ENCODE measurements at places on chromosomes 5 and 9.

GRCh38 chr5:157555037-157555640 is 20.4 kb downstream of the ADAM19 start:
- no peak for DNase-seq

DNA sequence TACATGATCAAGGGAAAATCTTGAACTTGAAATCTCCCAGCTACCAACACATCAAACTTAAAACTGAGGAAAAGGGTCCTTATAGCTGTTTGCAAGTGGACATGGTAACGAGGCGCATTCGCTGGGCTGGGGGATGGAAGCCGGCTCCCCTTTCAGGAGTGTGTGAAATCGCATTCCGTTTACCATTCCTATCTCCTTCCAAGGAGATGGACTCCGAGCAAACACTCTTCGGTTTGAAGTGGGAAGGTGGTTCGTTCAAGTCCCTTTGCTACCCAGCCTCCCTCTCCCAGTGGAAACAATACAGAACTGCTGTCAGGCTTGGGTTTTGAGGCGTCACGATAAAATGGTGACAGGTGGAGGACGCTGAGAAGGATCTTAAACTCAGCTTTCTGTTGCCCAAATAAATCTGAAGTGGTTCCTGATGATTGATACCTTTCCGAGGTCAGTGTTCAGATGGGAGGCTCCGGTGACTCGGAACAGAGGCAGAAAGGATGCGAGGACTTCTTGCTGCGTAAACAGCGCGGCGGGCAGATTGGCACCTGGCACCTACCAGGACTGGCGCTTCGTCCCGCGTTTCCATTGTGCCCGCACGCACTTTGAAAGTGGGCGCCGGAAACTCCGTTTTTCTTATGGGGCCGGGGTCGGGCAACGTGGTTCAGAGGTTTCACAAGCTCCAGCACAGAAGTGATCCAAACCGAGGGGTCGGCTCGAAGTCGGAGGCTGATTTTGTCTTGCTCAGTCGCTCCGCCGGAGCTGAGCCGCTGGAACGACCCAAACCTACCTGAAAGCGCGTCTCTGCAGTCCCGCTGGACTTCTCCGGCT is 7.0 kb downstream of the MSX2 start:
- DNase-seq, result no peak

DNA sequence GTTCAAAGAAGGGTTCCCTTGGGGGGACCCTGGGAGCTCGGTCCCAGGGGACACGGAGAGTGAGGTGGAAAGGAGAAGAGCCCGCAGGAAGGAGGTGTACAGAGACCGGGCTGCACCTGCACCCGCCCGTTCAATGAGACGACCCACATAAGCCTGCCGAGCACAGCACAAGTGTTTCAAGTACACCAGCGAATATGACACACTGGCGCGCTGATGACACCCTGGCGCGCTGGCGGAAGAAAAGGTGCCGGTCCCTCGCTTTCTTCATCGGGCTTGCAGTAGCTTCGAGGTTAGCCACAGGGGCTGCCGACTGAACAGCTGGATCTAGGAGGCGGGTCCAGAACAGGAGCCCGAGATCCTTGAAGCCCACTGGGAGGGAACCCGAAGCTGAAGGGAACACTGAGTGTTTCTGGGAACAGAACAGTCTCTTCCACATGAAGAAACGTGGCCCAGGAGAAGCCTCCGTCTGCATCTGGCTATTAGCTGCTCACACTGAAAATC is 1.4 kb downstream of the TBC1D9B start:
- no peak for DNase-seq

GRCh38 chr5:54608423-54609085 is 91.0 kb downstream of the SNX18 start:
- DNase-seq, result no peak

DNA sequence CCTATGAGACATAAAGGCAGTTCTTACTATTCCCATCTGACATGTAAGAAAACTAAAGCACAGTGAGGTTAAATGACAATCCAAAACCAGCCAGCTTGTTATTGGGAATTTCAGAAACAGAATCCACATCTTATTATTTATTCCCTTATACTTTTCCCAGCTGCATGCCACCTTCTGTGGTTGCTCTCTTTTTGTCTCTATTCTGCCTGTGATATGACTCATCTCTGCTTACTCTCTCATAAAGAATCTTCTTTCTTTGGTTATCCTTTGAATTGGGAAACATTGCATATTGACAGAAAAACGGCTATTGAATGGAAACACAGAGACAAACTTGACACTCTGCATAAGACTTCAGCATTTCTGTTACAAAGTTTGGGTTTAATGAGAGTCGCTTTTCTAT is 183.2 kb downstream of the TLR4 start:
- no peak for DNase-seq

GRCh38 chr5:61604076-61605025 is 272.3 kb downstream of the ZSWIM6 start:
- no peak for DNase-seq

GRCh38 chr9:120875643-120875953 is 1.4 kb downstream of the PHF19 start:
- no peak for DNase-seq

- no peak for DNase-seq
These were observed 151.8 kb upstream of the VLDLR start for GRCh38 chr9:2469681-2470221.

GRCh38 chr5:77211691-77212047 is 1.2 kb downstream of the PDE8B start:
- DNase-seq, result no peak

- no peak for DNase-seq
These were observed 32.1 kb downstream of the WNK2 start for GRCh38 chr9:93216073-93216365.

DNA sequence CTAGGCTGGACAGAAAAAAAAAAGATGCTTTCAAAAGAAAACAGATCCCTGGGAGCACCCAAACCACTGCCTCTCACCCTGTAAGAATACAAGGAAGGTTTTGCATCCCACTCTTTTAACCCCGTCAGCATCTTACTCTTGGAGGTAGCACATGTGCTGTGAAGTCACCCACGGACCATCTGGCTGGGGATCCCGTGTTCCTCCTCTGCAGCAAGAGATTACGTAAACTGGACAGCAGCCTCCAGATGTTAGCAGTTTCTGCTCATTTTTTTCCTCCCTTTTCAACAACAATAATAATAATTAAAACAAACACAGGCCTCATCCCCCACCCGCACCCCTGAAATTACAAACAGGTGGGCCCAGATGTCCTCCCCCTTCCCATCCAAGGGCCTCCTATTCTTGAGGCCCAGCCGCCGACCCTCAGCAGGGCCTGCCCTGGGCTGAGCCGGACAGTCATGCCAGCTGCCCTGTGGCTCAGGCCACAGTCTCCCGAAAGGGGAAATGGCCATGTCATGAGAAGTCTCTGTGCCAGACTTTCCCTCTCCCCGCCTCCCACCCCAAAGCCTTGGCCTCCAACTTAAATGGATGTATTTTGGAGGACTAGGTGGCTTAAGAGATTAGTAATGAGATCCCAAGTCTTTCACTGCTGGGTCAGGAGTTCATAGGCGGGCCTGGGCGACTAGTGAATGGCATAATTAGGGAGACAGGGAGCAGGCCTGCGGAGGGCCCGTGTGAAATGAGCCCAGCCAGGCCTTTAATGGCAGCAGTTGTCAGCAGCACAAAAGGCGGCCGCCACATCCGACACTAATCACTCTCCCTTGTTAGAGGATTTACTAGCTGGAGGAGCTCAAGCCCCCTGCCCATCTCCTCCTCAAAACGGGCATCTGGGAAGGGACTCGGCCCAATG is 165.1 kb downstream of the PAPPA start:
- no peak for DNase-seq

- no peak for DNase-seq
These were observed 49.1 kb downstream of the DOCK2 start for GRCh38 chr5:169686137-169686536.

GRCh38 chr9:68983008-68983411 is 30.9 kb downstream of the PRKACG start:
- no peak for DNase-seq

- no peak for DNase-seq
These were observed 32.0 kb downstream of the CKMT2 start for GRCh38 chr5:81265101-81265500.

DNA sequence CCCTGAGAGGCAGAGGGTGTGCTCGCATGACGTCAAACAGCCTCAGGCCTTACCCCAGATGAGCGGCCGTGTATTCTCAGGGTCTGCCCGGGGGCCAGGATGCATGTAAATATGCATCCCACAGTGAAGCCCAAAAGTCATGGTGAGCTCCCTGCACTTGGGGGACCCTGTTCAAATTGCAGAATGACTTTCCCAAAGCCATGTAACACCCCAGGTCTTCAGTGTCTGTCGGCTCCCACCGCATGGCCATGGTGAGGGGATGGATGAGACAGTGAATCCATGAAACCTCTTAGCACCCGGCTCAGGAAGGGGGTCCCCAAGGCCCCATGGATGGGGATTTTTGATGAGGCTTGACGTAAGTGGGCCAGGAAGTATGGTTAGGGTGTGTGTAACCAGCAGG is 9.3 kb upstream of the COL5A1 start:
- DNase-seq, result no peak

- peak; percentile 35 for DNase-seq
These were observed 22.1 kb downstream of the SARDH start for GRCh38 chr9:133715866-133716563.

DNA sequence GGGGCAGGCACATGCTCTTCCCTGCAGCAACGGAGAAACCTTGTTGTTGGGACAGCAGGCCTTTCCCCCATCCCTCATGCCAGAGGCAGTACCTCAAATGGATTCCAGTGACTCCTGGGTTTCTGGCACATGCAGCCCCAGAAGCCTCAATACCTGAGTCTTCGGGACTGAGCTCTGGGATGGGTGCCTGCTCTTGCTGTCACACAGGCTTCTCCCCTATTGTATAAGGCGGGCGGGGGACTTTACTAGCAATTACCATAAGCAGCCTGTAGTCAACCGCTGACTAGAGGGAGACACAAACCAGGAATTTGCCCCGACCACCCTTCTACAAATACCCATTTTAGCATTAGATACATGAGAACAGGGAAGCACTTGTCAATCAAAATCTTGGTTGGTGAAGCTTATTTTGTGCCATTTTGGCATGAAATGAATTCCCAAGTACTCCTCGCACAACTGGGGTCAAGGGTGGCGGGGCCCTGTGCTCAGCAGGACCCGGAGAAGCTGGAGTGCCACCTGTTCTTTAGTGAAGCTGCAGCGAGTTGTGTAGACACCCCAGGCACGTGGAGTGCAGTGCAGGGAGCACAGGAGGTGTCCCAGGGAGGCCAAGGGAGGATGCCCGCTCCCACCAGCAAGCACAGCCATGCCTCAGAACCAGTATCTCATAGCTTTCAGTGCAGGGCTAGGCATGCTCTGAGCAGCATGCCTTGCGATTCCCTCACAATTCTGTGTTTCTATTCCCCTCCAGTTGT is 21.2 kb downstream of the S1PR3 start:
- DNase-seq, result no peak

- DNase-seq, result no peak
These were observed 105.0 kb upstream of the FAM120A start for GRCh38 chr9:93346231-93347112.

DNA sequence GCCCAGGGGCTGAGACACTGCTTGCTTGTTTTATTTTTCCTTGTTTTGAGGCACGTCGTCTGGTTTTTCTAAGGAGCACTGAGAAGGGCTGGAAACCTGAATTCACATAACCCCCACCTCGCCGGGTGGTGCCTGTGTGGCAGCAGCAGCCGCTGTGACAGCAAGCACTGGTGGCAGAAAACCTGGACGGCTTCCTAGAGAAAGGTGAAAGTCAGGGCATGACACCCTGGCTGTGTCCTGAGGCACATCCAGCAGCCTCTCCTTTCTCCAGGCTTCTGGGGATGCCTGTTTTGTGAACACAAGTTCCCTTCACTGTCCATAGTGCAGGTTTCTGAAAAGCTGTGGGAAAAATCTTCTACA is 29.2 kb downstream of the MRPL36 start:
- DNase-seq, result no peak

GRCh38 chr9:15572200-15572770 is 19.4 kb downstream of the CCDC171 start:
- DNase-seq, result no peak

DNA sequence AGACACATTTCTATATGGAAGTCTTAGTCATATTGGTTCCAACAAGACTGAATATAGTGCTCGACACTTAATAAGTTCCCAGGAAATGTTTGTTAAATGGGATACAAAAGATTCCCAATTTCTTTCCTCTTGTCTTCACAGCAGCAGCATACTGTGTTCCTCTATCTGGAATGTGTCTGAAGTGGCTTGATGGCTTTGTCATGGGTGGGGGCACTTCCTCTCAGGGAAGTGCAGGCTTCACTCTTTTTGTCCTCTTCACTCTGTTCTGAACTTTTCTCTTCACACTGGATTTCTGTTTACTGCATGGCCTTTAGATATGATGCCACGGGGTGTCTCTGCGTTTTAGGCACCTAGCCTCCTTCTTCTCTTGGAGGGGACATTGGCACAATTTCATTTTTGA is 127.7 kb upstream of the C9orf72 start:
- DNase-seq, result no peak

DNA sequence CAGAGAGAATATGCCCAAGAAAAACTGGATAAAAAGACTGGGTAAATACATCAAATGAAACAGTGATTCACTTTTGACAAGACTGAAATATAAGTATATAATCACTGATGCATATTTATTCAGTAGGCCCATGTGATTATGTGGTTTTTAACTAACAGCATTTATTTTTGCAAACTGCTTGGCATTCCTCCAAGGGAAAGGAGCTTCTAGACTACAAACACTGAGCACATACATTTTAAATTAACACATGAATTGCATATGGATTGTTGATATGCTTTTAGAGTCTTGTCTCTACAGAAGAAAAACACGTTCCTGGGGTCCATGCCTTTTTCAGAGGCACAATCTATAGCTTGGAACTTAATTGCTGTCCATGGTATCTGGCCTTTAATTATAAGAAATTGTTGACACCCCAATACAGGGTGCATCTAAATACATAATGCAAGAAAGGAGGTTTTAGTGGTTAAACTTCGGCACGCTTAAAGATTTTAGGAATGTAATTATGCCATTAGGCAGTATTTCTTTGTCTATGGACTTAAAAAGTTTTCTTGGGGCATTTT is 6.9 kb upstream of the MEIKIN start:
- no peak for DNase-seq

GRCh38 chr9:77939149-77939668 is 92.4 kb downstream of the GNAQ start:
- DNase-seq, result no peak

GRCh38 chr9:131668057-131668438 is 71.8 kb downstream of the RAPGEF1 start:
- DNase-seq, result no peak

DNA sequence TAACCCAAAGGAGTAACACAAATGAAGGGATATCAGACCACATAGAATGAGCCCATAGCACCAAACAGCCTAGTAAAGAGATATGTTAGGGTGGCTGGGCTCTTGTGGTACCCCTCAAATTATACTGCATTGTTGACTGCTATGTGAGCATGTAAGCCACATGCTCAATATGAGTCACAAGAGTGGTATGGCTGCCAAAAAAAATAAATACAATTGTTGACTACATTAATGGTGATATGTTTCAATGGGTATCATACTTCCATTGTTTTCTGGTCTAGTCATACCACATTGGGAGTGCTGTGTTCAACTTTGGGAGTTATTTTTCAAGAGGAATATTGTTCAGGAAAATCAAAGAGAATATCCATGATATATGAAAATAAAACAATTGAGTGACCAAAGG is 162.4 kb upstream of the PIK3R1 start:
- DNase-seq, result no peak
